Adrenal gland (tissue), 19 donors: ENCODE measurements at places on chromosomes 2 and 18. TPM values are rescaled to one million over a fixed set of nuclear protein-coding genes. Genes with fewer than 3 reads are reported as not detected.

The DRC1 gene
- not detected for total RNA-seq

The ARHGAP25 gene
- 15.3 TPM for total RNA-seq

The MAPRE3 gene
- 11.0 TPM for total RNA-seq

DNA sequence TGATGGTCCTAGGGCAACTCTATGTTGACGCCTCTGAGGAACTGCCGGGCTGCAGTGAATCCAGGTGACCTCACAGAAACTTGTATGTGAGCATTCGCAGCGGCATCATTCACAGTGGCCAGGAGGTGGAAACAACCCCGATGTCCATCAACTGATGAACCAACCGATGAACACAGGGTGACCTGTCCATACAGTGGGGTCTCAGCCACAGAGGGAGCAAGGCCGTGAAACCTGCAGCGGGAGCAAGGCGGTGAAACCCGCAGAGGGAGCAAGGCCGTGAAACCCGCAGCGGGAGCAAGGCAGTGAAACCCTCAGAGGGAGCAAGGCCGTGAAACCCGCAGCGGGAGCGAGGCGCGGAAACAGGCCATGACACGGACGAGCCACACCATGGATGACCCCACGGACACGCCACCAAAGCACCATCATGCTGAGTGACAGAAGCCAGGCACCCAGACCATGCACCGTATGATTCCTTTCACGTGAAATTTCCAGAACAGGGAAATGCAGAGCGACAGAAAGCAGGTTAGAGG, 63.0 kb downstream of the PARD6G start:
- no peaks in the 10 kb centered on the region for H3K27me3 ChIP-seq
- H3K4me3 ChIP-seq = no peak overlapping the region
- H3K36me3 ChIP-seq = no peaks in the 10 kb centered on the region
- no peaks in the 10 kb centered on the region for H3K4me1 ChIP-seq
- H3K27ac ChIP-seq = no peak overlapping the region

GRCh38 chr2:10911291-10912075, at the start of gene KCNF1:
KCNF1 (plus strand) TSS chr2:10911934; CDS start chr2:10912427, 493 bp downstream.
- peaks cover 6% of the 10 kb centered on the region for H3K4me1 ChIP-seq
- no peak within 1 kb of the TSS for H3K4me3 ChIP-seq
- no peak for DNase-seq
- H3K27ac ChIP-seq = no peak within 1 kb of the TSS
- no peaks in the 10 kb centered on the region for H3K36me3 ChIP-seq
- peaks cover 37% of the 10 kb centered on the region for H3K27me3 ChIP-seq

- H3K4me1 ChIP-seq = peaks cover 10% of the 10 kb centered on the region
- H3K27ac ChIP-seq = no peak overlapping the region
- H3K36me3 ChIP-seq = no peaks in the 10 kb centered on the region
- DNase-seq = peak; percentile 76
- no peaks in the 10 kb centered on the region for H3K27me3 ChIP-seq
Observed at GRCh38 chr2:74002505-74003421, 18.1 kb downstream of the TET3 start.

GRCh38 chr2:121038891-121039616, 245.9 kb downstream of the TFCP2L1 start:
- H3K4me1 ChIP-seq = peaks cover 7% of the 10 kb centered on the region
- H3K36me3 ChIP-seq = no peaks in the 10 kb centered on the region
- H3K4me3 ChIP-seq = no peak overlapping the region
- peak; percentile 52 for DNase-seq
- no peak overlapping the region for H3K27ac ChIP-seq
- no peaks in the 10 kb centered on the region for H3K27me3 ChIP-seq
